ENCODE measurements at places on chromosomes 7 and 10.

DNA sequence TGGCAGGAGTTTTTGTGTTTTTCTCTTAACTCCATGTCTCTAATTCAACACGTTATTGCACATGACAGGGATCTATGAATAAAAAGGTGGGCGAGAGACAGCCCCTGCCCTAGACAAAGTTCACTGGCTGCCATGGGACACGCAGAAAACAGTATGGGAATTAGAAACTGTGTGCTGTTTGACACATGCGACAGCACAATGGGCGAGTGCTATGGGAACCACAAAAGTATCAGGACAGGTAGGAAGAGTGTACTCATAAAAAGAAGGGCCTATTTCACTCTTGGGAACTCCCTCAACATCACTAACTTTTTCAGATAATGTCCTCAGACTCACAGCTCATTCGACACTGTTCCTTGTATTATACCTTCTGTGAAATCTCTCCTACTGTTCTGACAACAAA, 45.7 kb downstream of the MINDY3 start:
- no peak for DNase-seq

GRCh38 chr7:99379043-99379577, 4.6 kb downstream of the ARPC1B start:
- DNase-seq: no peak

DNA sequence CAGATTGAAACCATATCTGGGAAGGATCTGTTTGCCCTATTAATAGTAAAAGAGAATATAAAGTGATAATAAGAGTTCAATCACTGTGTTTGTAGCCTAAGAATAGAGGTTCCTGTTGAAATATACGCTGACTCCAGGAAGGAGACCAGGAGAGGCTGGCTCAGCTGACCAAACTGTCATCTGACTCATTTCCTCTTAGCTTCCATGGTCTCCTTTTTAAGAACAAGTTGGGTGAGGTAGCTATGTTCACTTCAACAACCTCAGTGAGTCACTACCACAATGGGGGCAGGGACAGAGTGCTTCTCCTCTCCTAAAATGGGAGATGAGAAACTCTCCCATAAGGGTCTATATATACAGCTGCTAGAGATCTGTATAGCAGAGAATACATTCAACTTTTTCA, 543.3 kb downstream of the CALN1 start:
- no peak for DNase-seq

- DNase-seq: no peak
These were observed 148.1 kb upstream of the CELF2 start for GRCh38 chr10:10869592-10869991.

DNA sequence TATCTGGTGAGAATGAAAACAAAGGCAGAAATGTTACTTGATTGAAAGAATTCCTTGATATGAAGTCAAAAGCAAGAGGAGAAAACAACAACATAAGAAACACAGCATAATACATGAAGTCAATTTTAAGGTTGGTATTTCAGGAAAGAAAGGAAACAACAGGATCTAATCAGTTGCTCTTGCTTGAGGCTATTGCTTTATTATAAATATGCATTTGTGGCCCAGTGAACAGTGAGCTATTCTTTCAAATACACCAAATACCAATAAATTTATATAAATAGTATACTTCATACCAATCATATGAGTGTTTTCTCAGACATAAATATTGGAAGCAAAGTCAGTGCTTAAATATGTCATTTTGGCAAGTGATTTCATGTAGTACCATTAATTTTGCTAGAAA, 806.6 kb downstream of the NXPH1 start:
- DNase-seq: no peak

DNA sequence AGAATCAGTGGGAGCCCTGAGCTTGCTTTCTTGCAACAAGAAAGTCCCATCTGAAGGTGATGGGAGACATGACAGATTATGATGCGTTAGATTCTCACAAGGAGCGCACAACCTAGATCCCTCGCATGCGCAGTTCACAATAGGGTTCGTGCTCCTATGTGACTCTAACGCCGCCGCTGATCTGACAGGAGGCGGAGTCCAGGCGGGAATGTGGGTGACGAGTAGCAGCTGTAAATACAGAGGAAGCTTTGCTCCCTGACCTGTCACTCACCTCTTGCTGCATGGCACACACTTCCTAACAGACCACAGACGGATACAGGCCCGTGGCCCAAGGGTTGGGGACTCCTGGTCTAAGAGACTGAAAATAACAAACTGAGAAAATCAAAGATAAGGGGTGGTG, 1163.4 kb upstream of the AUTS2 start:
- no peak for DNase-seq

DNA sequence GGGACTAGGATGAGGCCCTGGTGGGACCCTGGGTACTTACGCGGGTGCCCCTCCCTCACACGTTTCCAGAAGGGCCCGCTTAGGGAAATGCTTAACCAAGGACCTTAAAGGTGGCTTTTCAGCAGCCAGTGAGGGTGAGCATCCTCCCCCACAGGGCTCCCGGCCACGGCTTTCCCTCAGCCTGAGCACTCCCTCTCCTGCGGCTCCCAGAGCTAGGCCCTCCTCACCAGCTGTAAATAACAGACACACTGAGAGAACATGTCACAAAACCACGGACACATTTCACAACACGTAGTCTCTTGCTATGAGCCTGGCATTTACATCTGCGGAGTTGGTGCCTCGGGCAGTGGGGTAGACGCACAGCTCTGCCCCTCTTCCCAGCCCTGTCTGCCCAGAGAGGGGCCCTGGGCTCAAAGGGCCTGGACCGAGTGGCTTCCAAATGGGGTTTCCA, 25.2 kb downstream of the GRID1 start:
- no peak for DNase-seq

DNA sequence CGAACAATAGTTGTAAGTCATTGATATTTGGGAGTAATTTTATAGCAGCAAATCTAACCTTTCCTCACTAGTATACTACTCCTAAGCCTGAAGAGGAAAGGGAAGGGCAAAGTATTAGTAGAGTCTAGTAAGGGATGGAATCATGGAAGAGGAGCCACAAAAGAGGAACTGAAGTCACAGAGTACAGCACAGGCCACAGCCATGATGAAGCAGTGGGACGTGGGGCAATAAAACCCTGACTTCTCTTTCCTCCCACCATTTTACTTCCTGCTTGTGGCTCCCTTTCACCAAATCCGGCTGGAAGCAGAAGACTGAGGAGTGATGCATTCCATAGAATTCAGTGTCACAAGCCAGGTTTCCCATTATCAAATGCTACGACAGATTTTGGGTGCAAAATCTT, 58.7 kb downstream of the CABCOCO1 start:
- DNase-seq: no peak

DNA sequence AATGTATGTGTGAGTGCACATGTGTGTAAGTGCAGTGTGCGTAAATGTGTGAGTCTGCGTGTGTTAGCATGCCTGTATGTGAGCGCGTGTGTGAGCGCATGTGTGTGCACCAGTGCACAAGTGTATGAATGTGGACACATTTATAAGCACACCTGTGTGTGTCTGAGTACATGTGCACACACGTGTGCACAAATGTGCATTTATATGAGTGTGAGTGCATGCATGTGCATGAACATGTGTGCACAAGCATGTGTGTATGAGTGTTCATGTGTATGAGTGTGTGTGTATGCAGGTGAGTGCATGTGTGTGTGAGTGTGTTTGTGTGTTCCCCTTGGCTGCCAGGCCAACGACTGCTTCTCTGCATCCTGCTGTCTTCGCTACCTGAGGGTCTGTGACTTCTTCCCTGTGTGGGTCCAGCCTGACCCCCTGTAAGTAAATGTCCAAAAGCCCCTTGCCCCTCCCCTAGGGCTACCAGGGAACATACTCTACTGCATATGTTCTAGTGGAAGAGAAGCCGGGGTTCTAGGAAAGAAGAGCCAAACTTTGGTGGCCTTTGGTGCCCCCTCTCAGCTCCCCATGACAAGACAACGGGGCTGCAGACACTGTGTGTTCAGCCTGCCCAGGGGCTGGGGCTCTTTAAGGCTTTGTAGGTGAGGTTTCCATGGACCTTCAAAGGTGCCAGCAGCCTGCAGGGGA, 17.0 kb downstream of the GOLGA7B start:
- DNase-seq: no peak

GRCh38 chr7:30185496-30185895, 50.7 kb downstream of the MTURN start:
- DNase-seq: no peak

DNA sequence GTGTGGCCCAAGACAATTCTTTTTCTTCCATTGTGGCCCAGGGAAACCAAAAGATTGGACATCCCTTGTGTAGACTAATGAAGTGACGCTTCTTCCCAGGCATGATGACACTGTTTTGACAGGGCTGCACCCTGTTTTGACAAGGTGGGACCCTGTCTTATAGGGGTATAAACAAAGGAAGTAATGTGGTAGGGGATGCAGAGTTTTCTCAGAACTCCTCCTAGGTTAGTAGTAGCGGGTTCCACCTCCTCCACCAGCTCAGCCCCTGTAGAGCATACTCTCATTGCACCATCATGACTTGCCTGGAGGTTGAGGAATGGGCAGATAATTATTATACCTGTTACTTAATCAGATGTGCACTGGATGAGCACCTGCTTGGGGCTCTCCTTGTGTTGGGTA, 123.1 kb downstream of the CCNY start:
- DNase-seq: no peak

DNA sequence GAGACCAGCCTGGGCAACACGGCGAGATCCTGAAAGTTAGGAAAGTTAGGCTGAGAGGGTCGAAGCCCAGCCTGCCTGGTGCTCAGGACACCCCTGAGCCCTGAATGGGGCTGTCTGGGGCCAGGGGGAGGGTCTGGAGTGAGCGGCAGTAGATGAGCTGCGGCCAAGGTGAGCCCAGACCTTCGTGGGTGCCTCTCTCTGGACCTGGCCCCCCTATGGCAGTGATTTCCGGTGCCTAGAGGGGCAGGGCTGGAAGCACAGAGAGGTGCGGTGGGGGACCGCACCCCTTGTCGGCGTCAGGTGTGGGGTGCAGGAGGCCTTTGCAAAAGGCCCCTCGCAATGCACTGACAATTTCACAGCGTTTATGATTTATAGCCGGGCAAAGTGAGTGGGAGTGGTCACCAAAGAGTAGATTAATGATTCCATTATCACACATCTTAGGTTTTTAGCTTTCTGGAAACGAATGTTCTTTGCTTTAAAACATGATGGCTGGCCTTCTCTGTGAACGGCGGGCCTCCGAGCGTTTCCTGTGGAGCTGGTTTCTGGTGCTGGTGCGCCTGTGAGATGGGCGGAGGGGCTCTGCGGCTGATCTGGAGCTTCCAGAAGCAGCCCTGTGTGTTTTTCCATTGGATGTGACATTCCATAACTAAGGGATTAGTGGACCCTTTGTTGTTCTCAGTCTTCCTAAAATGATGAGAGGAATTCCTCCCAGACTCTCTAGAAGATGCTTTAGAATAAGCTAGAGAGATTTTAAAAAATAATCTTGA, 171.0 kb upstream of the ZNF32 start:
- DNase-seq: no peak

- DNase-seq: no peak
These were observed 166.8 kb upstream of the HABP2 start for GRCh38 chr10:113386005-113386404.

GRCh38 chr7:17466216-17466615, 167.8 kb downstream of the AHR start:
- DNase-seq: no peak

GRCh38 chr7:79064187-79064823, 389.2 kb downstream of the MAGI2 start:
- no peak for DNase-seq

- no peak for DNase-seq
These were observed 144.9 kb upstream of the MTPN start for GRCh38 chr7:136122026-136122425.

DNA sequence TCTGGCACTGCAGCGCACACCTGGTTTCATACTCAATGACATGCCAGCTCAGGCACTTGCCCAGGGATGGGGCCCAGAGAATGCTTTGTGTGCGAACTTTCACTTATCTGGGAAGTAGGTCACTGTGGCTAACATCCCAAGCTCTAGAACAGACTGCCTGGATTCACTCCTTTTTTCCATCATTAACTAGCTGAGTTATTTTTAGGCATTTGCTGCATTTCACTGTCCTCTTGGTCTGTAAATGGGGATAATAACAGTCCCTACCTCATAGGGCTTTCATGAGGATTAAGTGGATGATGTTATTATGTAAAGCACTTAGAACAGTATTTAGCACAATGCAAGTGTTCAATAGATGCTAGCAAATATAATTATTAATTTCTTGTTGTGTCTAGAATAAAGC, 98.7 kb upstream of the DOCK1 start:
- DNase-seq: no peak

DNA sequence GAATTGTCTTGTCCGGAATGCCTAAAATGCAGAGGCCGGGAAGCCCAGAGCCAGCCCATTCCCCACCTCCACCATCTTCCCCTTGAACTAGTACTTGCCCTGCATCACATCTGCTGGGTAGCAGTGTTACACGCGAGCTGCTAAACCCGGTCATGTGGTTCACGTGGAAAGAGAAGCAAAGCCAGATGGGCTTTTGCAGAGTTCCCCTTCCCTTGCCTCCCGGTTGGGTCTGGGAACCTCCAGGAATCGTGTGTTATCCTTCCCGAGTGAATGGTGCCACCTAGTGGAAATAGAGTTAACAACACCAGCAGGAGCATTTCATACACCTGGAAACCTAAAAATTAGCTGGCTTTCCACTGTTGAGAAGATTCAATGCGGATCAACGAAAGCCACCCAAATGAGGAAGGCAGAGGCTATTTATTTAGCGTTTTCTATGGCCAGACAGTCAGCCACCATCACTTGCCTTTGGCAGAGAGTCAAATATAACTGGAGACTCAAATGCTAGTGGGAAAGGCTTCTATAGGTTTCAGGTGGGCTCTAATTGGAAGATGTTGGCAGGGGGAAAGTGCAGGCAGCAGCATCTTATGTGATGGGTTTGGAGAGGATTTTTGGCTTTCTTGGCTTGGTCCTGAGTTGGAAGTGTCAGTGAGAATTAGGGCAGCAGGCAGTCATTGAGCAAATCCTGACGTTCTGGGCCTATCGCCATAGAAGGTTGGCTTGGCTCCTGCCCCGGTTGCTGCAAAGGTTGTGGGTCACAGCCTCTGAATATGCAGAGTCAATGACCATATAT, 12.9 kb upstream of the DENND2A start:
- peak; percentile 80 for DNase-seq

- no peak for DNase-seq
These were observed 47.6 kb downstream of the STEAP1B start for GRCh38 chr7:22452142-22452959.

DNA sequence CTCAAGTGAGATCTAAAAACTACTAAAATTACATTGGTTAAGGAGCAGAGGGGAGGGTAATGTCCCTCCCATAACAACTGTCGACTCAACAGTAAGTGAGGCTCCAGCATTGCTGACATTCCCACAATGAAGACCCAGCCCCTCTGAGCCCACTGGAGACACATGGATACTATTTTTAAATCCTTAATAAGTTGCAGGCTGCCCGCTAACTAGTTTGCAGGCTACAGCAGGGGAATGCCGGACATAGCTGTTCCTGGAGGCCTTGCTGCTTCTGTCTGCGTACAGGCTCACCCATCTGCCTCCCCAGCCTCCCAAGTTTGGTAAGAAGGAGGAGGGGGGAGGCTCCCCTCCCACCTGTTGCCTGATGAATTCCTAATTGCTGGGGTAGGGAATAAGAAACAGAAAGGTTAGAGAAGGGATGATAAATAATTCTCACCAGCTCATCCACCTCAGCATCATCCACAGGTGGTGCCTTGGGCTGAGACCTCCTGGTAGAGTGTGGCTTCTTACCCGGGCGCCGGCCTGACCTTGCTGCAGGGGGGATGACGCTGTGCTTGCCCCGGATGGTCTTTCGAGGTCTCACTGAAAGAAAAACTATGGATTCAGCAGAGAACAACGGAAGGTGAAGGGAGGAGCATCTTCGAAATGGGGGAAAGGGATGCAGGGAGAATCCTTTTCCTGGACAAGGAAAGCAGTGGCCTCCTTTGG, 10.1 kb downstream of the FZD9 start:
- DNase-seq: no peak

GRCh38 chr7:132933072-132933458, 148.8 kb downstream of the CHCHD3 start:
- no peak for DNase-seq
